SK-N-MC (cell line): ENCODE measurements at places on chromosomes 3 and 15.

DNA sequence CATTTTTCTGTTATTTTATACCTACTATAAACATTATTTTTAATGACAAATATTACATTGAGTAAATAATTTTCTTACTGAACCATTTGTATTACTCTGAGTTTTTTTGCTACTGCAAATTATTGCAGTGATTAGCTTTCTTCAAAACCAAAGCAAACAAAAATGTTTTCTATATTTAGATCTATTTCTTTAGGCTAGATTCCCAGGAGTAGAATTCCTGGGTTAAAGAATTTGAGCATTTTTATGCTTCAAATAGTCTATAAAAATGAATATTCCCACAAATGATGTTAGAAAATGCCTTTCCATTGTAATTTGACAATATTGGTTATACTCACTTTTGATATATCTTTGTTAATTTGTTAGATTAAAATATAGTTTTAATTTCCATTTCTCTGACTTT, 76.8 kb downstream of the LEKR1 start:
- no peak for DNase-seq

DNA sequence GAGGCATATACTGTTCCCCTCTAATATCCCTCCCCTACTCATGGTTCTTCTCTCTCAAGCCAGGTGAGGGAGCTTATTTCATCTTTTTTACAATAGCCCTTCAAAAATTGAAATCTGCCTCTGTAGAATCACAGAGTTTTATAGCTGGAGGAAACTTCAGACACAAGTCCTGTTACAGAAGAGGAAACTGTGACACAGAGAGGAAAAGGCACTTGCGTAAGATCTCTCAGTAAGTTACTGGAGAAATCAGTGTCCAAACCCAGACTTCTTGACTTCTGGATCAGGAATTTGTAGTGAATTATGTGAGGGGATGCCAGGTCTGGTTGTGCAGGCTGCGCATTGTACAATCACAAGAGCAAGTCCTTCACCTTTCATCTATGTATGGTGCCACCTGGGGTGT, 4.6 kb downstream of the FGD5 start:
- no peak for DNase-seq

DNA sequence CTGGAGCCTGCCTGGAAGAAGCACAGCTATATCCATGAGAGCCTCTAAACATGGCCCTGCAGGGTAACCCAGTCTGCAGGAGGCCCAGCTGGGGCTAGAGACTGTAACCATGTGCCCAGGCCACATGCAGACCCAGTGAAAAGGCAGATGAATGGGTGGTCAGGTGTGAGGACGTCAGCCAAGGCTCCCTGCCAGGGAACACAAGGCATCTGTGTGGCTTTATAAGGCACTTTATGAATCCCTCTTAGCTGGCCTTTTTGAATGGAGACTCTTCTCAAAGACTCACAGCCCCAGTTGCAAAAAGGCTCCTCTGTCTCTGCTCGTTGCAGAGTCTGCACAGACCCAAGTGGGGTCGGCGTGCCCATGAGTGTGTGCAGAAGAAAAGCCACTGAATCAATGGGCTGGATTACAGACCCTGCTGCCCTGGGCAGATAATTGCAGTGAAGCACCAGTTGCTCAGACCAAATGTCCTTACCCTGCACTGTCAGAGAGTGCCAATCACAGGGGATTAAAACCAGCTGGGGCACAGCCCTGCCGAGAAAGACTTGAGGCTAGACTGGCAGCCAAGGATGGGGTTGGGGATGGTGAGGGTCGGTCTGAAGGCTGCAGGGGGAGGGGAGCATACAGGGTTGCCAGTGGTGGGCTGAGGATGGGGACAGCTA, 154.2 kb downstream of the RAB11A start:
- DNase-seq, result no peak

- no peak for DNase-seq
Observed at GRCh38 chr15:64909546-64909945, 2.2 kb upstream of the ANKDD1A start.

GRCh38 chr3:57637391-57637790, 40.2 kb upstream of the ARF4 start:
- DNase-seq, result no peak

- no peak for DNase-seq
Observed at GRCh38 chr3:187291001-187291511, 481 bp downstream of the MASP1 start.

- DNase-seq, result no peak
Observed at GRCh38 chr3:41118461-41119390, 80.6 kb upstream of the CTNNB1 start.

DNA sequence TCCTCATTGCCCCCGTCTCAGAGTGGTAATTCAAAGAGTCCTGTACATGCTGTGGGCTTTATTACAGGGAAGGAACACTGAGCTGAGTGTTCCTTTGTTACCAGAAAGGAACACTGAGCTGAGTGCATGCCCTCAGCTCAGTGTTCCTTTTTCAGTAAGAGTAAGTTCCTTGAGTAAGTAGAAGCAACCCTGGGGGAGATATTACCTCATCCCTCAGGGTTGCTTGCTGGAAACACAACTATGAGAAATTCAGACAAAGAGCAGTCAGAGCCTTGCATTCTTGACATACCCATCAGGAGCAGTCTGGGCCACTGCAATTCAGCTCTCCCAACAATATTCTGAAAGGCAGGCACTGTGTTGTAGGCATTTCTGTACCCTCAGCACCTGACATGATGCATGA, 17.0 kb downstream of the CHRM5 start:
- no peak for DNase-seq

GRCh38 chr3:136207489-136208115, 11.5 kb upstream of the MSL2 start:
- no peak for DNase-seq

- no peak for DNase-seq
Observed at GRCh38 chr3:157091083-157091833, 68.7 kb downstream of the CCNL1 start.

DNA sequence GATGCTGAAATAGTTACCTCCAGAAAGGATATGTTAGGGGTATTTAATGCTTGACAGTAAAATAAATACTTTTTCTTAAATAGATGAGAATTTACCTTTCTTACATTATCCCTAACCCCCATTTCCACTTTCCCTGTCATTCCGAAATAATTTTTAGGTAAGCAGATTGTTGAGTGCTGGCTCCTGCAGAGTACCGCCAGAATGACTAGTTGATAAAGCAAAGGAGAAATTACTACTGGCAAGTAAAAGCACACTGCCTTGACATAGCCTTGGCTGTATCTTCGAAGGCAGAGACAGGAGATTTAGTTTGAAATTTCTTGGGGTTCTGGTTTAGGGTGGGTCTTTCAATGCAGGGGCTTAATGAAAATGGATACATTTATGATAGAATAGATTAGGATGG, 40.8 kb downstream of the LRRC49 start:
- no peak for DNase-seq

- DNase-seq, result no peak
Observed at GRCh38 chr15:63497642-63498467, 6.5 kb upstream of the USP3 start.
